ENCODE measurements at places on chromosomes 16 and 17.

DNA sequence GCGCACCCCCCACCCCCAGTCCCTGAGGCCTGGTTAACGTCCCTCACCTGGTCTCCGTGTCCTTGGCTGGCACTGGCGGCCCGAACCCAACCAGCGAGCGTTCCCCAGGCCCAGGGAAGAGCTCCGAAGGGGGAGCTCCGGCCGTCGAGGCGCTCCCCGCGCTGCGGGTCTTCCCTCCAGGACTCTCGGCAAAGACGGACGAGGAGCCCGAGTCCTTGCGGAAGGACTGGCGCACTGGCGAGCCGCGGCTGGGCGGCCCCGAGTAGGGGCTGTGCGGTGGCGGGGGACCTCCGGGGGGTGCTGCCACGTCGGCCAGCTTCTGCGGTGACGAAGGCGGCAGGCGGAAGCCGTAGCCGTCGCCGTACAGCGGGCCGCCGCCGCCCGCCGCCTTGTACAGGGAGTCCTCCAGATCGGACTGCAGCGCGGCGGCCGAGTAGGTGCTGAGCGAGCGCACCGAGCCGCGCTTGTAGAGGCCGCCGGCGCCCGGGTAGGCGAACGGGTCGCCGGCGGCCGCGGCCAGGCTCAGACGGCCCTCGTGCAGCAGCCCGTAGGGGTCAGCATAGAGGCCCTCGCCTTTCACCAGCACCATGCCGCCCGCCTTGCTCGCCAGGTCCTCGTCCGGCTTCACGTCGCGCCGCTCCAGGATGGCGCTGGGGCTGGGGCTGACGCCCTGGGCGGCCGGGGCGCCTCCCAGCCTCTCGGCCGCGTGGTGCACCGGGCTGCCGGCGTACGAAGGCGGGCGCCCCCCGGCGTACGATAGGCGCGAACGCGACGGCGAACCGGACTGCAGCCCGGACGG, 44.1 kb downstream of the SRCIN1 start:
- DNase-seq: no peak

DNA sequence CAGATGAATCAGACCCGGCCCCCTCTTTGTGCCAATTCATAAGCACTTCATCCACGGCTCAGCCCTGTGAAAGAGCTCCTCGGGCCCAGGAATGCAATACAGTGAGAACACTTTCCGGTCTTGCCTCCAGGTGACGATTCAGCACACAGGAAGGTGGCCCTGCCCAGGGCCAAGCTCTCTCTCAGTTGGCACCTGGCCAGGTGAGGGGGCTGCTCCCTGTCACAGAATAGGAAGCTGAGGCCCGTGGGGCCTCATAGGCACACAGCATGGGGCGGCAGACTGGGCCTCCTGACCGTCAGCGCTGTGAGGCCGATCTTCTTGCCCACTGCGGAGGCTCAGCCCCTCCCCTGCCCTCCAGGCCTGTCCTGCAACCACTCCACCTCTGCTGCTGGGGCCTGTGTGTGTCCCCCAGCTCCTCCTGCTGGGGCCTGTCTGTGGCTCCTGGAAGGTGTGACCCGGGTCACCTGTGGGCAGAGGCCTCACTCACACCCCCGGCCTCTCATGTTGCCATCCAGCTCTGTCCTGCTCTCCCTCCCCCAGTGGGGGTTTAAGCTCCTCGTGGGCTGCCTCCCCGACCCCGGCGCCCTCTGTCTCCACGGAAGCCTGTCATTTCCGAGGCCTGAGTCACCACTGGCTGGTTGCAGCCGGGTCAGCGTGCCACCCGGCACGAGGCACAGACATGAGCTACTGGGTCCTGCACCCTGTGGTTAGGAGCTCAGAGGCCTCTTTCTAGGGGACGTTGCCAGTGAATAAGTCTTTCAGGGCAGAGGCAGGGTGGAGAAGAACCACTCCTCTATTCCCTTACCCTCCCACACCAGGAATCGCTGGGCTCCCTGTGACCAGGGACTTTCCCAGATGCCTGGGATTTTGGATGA, 114.4 kb downstream of the SEC14L1 start:
- no peak for DNase-seq

- DNase-seq: no peak
Observed at GRCh38 chr17:21513012-21513570, 136.9 kb downstream of the KCNJ12 start.

- no peak for DNase-seq
Observed at GRCh38 chr16:20952139-20952920, 51.8 kb downstream of the LYRM1 start.

DNA sequence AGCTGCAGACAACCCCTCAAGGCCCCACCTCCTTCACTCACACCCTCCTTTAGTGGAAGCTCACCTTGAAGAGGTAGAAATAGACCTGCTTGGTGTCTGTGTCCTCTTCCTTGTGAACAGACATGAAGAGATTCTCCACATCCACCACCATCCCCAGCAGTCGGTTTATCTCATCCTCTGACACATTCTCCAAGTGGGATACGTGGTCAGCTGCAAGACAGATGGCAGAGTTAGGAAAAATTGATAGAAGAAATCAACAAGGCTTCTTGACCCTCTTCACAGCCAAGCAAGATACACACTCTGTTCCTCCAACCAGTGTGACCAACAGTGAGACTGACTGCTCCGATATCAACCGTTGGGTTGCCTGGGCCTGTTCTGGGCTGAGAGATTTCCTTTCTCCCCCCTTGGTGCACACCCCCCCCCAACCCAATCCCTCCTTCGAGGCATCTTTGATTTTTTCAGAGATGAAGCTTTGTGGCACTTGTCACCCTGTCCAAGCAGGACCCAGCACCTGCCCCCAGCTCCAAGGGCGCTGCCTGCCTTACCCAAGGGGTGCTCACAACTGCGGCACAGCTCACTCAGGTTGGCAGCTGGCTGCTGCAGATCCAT, 902 bp downstream of the KAT2A start:
- no peak for DNase-seq

GRCh38 chr16:49524216-49524946, 150.8 kb downstream of the C16orf78 start:
- DNase-seq: no peak

DNA sequence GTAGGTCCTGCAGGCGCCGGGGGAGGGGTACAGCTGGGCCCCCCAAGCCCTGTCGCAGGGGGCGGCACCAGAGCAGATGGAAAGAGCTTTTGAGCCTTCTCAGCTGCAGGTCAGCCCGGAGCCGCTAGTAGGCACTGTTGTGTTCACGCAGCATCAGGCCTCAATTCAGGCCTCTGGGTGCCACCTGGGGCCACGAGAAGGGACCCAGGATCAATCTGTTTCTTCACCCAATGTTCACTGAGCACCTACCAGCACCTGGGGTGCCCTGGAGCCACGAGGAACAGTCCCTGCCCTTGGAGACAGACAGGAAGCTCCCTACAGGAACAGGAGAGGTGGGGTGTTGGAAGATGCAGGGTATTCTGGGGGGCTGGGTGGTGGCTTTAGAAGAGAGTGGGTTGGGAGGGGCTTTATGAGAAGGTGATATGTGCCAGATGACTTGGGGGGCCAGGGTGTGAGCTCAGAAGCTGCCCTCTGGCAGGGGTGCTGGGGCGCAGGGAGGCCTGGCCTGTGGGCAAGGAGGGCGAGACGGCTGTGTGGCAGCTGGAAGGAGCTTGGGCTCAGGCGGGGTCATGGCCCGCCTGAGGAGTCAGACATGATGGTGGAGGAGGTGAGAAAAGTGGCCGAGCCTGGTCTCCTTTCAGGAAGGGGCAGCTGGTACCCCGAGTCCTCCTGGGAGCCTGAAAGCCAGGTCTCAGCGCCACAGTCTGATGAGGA, 121.9 kb upstream of the GSE1 start:
- no peak for DNase-seq

DNA sequence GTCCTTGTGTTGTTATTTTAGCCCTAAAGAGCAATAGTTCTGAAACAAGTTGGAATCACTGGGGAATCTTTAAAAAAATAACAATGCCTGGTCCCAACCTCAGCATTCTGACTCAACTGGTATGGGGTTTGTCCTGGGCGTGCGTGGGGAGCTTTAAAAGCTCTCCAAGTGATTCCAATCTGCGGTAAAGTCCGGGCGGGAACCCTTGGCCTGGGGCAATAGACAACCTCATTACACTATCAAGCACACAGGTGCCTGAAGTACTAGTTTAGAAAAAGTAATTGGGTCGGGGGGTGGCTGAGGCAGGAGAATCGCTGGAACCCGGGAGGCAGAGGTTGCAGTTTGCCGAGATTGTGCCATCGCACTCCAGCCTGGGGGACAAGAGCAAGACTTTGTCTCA, 4.4 kb downstream of the STX8 start:
- DNase-seq: no peak

- no peak for DNase-seq
Observed at GRCh38 chr17:63378411-63379375, 67.4 kb downstream of the CYB561 start.

- no peak for DNase-seq
Observed at GRCh38 chr17:50256826-50257618, 17.2 kb upstream of the TMEM92 start.

GRCh38 chr17:72995008-72995656, 97.4 kb downstream of the SLC39A11 start:
- DNase-seq: no peak

DNA sequence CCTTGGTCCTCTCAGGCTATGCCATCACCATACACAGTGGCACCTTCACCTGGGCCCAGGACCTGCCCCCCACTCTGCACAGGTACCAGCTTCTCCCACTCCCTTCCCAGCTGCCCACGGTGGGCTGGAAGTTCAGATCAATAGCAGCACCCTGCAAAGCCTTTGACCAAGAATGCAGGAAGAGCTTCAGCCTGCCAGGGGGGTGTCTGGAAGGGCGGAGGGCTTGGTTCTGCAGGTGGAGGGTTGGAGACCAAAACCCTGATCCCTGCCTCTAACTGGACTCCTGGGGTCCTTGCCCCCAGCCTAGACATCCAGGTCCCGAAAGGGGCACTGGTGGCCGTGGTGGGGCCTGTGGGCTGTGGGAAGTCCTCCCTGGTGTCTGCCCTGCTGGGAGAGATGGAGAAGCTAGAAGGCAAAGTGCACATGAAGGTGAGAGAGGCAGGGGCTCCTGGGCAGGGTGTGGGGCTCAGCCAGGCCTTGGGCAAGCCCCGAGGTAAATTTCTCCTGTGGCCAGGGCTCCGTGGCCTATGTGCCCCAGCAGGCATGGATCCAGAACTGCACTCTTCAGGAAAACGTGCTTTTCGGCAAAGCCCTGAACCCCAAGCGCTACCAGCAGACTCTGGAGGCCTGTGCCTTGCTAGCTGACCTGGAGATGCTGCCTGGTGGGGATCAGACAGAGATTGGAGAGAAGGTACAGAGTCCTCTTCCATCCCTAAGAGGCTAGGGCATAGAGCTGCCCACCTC, 34.3 kb downstream of the ABCC3 start:
- DNase-seq: no peak

DNA sequence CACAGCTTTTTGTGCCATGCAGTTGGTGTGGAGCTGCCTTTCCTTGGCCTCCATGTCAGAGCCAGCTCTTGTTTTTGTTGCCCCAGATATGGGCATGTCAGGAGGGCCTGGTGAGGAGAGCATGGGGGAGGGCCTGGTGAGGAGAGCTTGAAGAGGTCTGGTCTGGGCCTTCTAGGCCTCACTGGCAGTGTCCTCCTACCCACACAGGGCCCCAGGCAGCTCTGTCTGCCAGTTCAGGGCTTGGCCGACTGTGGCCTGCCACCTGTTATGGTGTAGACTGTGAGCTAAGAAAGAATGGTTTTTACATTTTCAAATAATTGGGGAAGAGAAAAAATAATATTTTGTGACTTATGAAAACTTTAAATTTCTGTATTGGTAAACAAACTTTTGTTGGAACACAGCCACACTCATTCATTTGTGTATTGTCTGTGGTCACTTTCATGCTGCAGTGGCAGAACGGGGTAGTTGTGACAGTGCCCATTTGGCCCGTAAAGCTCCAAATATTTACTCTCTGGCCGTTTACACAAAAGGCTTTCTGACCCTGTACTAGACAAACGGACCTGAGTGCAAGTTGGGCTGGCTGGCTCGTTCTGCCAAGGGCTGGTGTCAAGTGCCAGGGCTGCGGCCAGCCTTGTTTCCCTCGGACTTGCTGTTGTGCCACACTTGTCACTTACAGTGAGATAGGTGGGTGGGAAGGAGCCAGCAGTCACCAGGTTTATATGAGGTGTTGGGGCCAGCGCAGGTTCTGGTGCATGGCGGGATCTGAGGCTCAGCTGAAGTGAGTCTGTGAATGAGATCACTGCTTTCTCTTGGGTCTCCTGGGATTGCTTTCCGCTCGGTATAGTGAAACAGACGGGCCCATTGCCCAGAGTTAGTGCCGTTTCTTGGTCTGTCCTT, 18.2 kb downstream of the PGS1 start:
- peak; percentile 48 for DNase-seq

DNA sequence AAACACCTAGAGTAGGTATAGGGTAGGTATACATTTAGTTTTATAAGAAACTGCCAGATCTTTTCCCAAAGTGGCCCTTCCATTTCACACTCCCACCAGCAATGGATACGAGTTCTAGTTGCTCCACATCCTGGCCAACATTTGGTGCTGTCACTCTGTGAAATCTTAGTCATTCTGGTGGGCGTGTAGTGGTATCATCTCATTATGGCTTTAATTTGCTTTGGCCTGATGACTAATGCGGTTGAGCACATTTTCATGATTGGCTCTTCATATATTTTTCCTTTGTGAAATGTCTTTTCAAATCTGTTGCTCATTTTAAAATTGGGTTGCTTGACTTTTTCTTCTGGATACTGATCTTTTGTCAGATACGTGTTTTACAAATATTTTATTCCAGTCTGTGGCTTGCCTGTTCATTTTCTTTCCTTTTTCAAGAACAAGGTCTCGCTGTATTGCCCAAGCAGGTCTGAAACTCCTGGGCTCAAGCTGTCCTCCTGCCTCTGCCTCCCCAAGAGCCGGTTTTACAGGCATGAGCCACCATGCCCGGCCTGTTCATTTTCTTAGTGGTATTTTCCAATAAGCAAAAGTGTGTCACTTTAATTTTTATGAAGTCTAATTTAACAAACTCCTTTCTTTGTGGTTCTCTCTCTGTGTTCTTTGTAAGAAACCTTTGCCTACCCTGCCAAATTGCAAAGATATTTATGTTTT, 192.4 kb downstream of the SEC14L1 start:
- no peak for DNase-seq

- no peak for DNase-seq
Observed at GRCh38 chr17:7858522-7858810, 663 bp downstream of the CYB5D1 start.

GRCh38 chr16:80997139-80997798, 9.4 kb downstream of the CMC2 start:
- DNase-seq: no peak

- DNase-seq: no peak
Observed at GRCh38 chr16:11698271-11698689, 30.0 kb downstream of the SNN start.

DNA sequence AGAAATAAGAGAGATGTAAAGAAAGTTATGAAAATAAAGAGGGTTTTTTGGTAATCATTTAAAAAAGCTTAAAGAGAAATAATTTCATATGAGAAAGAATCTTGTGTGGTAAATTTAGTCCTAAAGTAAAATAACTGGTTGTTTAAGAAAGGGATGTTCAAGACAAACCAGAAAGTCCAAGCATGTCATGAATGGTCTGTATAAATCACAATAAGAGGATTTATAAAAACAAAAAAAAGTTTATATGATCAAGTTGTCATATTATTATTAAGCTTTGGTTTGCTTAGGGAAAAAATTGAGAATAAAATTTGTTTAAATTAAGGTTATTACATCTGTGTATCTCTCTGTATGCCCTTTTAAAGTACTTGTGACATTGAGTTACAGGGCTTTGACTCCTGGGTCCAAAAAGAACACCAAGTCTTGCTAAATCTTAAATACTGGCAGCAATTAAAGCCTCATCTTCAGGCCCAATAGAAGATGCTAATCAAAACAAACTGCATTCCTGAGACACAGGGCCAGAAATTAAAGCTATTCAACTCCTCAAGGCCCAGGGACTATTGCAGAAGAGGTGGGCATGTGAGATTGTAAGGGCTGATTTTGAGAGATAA, 15.6 kb upstream of the TRIM25 start:
- DNase-seq: no peak

All from DMS153 (cell line).